Stimulated activated CD8-positive, alpha-beta memory T cell treated with anti-CD3 and anti-CD28 coated beads, Interleukin-4, amount 100 ng/mL, for 24 hours (primary cell): ENCODE measurements at places on chromosomes 3 and 15.

- DNase-seq, result no peak
These were observed 17.5 kb upstream of the RBP1 start for GRCh38 chr3:139557041-139557440.

GRCh38 chr3:76958274-76958673 is 81.6 kb upstream of the ROBO2 start:
- no peak for DNase-seq

GRCh38 chr3:72836923-72837322 is 11.3 kb downstream of the SHQ1 start:
- DNase-seq, result no peak

DNA sequence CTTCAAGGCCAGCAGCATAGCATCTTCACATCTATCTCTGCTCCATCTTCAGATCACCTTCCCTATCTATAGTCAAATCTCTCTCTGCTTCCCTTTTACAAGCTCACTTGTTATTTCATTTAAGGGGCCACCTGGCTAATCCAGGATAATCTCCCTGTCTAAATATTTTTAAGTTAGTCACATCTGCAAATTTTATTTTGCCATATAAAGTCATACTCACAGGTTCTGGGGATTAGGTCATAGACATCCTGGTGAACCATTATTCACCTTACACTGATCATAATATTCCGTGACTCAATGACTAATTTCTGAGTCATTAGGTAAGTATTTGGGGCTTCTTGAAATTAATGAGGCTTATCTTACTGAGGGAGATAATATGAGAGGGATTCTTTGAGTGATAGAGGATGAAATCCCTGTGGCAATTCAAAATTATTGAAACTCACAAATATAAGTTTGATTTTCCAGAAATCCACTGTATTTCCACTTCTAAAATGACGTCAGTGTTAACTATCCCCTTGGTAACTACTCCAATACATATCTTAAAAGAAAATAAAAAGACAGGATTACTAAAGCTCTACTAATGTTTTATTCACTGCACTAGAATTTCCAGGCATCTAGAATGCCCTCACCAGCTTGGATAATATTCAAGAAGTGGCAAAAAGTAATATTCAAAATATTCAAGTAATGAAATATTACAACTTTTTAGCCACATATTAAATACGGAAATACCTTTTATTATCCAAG is 93.7 kb upstream of the RBMS3 start:
- no peak for DNase-seq

- DNase-seq, result no peak
These were observed 45.8 kb downstream of the ALDH1A2 start for GRCh38 chr15:58019503-58020376.

- DNase-seq, result no peak
These were observed 258.6 kb downstream of the THSD4 start for GRCh38 chr15:71373917-71374316.

DNA sequence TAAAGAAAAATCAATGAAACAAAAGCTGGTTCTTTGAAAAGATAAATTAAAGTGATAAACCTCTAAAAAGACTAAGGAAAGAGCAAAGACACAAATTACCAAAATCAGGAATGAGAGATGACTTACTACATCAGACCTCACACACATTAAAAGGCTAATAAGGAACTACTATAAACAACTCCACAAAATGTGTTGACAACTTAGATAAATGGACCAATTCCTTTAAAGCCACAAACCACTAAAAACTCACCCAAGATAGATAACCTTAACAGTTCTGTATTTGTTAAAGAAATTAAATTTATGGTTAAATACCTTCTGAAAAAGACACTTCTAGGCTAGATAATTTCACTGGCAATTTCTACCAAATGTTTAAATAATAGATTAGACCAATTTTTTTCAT is 170.4 kb downstream of the SMAD6 start:
- DNase-seq, result no peak

DNA sequence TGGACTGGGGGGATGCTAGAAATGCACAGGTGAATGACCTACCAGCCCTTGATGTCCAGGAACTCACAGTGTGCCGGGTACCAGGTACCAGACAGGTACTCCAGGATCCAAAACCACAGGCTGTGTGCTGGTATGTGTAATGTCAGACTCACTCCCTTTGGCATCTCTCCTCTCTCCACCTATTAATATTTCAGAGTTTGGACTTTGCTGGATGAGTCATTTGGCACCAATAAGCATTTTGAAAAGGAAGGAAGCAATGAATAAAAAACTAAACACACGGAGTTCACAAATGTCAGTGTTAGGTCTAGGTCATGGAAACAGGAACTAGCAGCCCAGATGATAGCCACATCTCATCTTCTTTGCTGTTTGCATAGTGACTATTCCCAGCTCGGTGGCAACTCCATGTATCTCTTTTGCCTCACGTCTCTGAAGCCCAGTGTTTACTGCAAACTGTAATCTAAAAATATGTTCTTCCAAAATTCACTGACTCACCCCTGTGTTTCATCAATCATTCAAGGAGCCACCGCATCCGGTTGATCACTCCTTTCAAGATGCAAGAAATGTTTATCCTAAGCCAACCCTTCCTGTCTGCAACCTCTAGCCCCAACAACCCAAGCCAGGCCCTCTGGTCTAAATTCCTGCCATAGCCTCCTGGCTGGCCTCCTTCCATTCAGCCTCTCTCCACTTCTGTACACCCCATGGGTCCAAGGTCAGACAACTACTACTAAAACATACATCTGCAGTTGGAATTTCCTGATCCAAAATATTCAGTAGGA is 8.4 kb downstream of the ITGB5 start:
- no peak for DNase-seq

- no peak for DNase-seq
These were observed 767.7 kb upstream of the CFAP20DC start for GRCh38 chr3:59817511-59817910.

DNA sequence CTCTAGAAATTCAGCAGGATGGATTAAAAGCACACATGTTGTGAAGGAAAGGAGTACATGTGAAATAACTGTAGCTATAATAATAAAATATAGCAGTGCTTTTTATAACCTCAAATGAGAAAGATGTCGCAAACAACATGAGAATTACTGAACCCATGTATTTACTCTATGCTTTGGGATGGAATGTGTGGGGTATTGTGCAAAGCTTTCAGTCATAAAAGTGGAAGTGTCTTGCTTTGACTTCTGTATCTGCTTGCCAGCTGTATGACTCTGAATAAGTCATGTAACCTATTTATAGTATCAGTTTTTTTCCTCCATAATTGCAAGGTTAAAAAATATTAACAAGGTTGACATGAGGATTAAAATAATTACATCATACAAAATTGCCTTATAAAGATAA is 519.3 kb upstream of the CADM2 start:
- DNase-seq, result no peak

DNA sequence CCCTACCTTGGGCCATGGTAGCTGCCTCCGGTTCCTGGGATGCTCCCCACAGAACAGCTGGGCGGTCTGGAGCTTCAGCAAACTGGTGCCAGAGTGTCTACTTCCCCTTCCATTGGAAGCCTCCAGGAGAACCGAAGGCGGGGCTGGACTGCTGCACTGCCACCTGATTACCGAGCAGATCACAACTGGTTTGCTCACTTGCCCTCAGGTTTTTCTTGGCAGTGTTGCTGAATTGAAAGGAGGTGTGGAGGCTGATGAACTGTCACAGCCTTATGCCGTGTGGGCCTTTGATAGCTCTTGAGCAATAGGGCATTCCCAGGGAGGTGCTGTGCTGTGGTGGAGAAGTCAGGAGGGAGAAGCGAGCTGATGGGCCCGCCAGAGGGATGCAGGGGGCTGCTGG is at the start of gene TGM5:
Gene TGM5 (minus strand): TSS at position 95 of the 400 bp plus-strand sequence. CDS start 79 bp downstream, at position 16.
- DNase-seq, result no peak

DNA sequence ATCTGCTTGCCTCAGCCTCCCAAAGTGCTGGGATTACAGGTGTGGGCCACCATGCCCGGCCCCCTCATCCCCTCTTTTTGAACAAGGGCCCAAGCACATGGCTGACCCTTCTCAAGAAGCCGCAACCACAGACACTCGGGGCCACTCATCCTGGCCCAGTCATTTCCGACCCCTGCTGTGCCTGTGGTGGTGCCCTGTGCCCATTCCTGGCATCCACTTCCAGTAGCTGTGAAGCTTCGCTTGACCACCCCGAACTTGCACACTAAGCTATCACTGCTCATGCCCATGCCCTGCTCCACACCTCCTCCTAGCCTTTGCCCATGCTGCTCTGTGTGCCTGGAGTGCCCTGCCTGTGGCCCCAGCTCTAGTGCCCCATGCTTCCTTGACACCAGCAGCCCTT is 8.3 kb downstream of the TMEM44 start:
- no peak for DNase-seq

DNA sequence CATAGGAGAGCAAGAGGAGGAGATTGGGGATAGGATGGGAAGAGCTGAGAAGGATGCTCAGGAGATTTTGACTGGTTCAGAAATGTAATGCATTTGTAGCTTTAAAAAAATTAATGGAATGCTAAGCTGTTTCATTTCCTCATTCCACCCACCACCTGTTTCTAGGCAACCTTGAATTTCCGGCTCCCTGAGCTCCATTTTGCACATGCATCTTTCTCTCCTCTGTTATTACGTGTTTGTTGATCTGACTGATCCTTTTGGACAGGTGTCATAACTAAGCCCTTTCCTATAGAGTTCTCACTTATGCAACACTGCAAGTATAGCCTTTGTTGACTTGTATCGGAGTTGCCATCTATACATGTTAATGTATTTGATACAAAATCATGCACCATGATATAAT is 4.3 kb downstream of the TMPRSS7 start:
- no peak for DNase-seq

DNA sequence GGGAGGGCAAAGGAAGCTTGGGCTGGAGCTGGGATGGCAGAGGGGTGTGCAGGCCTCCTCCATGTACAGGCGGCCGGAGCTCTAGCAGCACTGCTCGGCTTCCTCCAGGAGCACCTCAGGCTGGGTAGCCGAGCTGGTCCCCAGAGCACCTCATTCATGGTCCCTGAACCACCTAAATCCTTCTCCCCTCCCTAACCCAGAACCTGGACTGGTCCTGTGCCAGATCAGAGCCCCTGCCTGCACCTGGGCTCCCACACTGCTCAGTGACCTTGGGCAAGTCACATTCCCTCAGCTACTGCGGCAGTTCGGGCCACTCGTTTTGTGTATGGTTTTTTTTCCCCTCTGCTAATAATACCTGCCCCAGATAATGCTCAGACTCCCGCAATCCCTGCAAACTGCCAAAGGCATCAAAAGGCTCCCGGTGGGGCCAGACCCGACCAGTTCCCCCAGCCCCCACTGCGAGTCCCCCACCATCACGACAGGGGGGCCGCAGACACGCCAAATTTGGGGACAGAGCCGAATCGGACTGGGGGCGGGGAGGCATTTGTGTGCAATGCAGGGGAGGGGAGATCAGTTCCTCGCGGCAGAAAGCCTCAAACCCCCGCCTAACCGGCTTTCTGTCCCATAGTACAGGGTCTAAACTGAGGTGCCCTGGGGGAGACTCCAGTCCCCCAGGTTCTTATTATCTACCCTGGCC is 1.3 kb downstream of the SEMA7A start:
- DNase-seq, result no peak

DNA sequence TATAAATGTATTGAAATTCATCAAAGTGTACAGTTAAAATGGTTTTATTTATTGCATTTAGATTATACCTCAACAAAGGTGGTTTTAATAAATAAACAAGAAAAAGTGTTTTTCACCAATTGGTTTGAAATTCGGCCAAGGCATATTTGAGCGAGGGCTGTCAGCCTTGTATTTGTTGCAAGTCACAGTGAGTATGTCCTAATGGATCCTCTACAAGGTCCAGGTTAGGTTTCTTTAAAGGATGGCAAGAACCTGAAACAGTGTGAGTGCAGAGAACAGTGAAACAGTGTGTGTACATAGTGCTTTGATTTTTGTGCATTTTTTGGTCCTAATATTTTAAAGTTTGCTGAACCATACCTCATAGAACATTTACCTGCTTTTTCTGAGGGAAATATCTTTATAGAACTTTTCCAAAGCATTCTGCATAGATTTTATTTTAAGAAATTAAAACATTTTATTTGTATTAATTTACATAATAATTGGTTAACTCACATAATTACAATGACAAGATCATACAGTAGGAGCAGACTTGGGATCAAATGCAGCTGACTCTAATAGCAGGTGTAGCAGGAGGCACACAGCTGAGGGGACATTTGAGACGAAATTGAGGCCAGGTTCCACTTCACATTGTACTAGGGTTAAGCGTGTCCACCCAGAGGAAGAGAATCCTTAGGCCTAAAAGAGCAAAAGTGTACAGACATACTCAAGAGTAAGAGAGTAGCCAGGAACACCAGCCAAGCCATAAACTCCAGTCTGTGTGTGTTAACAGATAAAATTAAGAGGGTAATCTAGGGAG is 428.8 kb upstream of the TPRG1 start:
- DNase-seq, result no peak

DNA sequence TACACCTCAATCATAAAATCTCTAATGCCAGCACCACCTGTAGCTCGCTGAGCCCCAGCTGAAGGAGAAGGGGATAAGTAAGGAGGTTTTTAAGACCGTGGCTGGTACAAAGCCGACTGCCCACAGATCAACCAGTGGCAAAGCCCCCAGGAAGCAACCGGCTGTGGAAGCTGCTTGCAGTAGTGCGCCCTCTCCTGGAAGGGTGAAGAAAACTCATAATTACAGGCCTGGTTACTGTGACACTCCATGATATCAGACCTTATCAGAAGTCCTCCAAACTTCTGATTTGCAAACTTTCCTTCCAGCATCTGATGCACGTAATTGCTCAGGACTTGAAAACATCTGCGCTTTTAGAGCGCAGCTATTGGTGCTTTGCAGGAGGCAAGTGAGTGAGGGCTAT is 63.1 kb upstream of the MCTP2 start:
- DNase-seq, result no peak

DNA sequence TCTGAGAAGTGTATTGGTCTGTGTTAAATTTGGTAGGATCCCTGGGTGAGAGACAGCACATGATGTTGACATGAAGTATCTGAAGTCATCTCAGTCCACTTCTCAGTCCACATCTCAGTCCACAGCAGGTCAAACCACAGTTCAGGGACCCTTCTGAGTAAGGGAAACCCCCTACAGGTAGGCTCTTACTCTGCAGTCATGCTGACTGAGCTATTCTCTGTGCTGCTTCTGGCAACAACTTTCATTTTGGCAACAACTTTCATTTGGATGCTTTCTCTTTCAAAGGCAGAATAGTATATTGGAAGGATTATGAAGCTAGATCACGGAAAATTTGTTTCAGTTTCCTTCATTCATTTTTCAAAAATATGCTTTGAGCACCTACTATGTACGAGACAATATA is 178.2 kb upstream of the GOLIM4 start:
- DNase-seq, result no peak

GRCh38 chr15:101522091-101522490 is 32.6 kb upstream of the PCSK6 start:
- no peak for DNase-seq

- DNase-seq, result no peak
These were observed 59.0 kb downstream of the CLEC3B start for GRCh38 chr3:45084820-45085816.

GRCh38 chr3:65924762-65925161 is 114.0 kb downstream of the MAGI1 start:
- DNase-seq, result no peak
